AG04450 (cell line): ENCODE measurements at places on chromosomes 2 and 18. TPM values are rescaled to one million over a fixed set of nuclear protein-coding genes. Genes with fewer than 3 reads are reported as not detected.

The SDC1 gene
- polyA plus RNA-seq: 17.9 and 19.9 TPM in 2 replicates

The SPIRE1 gene
- polyA plus RNA-seq: 16.3 and 22.2 TPM in 2 replicates

The GPD2 gene
- polyA plus RNA-seq: 20.2 and 20.7 TPM in 2 replicates

The KCNIP3 gene
- 0.12 and 0.24 TPM in 2 replicates for polyA plus RNA-seq

The STK39 gene
- 18.8 and 25.2 TPM in 2 replicates for polyA plus RNA-seq
